ENCODE measurements at places on chromosomes 6 and 20.

DNA sequence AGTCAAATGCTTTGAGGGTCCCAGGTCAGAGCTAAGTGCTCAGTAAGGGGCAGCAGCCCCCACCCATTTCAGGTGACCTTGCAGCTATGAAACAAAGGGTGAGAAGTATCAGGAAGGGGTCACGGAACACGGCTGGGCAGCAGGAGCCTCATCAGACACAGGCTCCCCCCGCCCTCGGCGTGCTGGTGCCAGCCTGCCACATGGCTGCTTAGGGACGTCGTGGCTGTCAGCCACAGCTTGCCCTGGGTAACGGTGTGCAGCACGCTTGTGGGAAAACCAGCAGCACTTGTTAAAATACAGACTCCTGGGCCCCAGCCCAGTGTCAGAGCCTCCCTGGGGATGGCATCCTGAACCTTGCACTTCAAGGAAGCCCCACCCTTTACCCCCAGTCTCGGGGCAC is 39.3 kb downstream of the SSR1 start:
- no peak for DNase-seq

DNA sequence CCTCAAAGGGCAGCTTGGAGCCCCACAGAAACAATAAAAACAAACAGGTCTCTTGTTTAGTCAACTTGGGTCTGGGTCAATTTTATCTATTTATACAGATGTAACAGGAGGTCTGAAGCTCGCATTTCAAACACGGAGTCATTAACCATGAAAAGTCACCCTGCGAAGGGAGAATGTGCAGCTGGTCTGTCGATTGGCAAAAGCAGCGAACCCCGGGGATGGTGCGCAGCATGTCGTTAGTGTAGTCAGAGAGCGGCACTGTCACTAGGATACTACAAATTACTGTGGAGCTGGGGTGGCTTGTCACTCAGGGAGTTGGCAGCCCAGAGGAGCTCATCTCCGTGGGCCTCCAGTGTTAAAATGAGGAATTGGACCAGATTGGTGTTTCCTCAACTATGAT is 190.4 kb upstream of the ARG1 start:
- no peak for DNase-seq

DNA sequence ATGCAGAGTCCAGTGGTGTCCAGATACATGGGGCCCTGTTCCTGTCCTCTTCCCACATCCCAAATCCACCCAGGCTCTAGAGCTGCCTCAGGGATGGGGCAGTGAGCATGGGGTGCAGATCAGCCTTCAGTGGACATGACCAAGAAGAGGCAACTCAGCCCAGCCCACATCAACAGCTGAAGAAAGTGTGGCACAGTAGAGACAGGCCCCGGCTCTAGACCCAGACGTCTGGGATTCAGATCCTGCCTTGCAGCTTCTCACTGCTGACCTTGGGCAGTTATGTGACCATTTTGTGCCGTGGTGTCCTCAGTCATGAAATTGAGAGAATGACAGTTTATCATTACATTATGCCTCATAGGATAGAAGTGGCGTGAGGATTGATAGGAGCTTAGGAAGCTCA is 54.6 kb upstream of the CST7 start:
- DNase-seq = no peak

- DNase-seq = no peak
Observed at GRCh38 chr20:1616858-1617434, 2.9 kb downstream of the SIRPB1 start.

DNA sequence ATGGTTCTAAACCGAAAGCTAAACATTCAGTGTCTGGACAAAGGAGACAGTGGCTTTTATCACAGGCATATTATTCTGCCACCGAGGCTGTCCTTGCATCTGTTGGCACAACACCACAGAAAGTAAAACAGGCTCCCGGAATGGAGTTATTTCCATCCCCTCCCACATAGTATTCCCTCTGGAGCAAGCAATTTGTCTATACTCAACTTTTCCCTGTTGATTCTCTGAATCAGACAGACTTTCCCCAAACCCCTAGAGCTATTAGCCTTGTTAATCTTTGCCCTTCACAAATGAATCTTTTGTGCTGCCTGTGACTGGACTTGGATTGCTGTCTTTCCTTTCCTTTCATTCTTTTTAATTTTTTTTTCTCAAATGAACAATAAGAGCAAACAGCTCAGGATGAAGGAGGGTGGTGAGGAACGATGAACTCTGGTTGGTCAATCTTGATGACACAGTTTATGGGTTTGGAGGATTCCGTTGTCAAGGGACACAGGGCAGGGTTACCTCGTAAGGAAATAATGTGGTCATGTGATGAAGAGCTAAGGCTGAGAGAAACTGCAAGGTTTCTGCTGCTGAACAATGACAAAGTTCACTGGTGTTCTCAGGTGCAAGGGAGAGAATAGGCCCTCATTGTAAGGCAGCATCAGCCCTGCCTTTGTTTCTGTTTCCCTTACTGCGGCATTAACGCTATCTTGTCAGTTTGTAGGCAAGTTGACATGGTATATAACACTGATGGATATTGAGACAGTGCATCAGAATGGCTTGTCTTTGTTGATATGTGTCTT is 275.0 kb upstream of the BMP2 start:
- no peak for DNase-seq

DNA sequence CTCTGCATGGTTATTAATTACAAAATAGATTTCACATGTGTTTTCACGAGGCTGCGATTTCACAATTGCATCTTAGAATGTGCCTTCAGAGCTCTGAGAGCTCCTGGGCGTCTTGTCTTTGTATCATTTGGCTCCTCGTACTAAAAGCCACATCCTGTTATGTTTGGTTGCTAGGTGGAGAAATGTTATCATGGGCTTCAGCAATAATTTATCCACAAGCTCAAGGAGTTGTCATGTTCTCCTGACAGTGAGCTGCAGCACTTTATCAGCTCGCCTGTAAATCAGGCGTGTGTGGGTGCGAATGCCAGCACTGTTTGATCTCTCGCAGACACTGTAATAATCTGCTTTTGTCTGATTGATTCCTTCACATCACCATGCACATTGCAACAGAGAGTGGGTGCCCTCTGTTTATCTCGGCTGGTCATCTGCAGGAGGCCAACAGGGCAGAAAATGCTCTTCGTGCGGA is 218.6 kb upstream of the ZFP64 start:
- peak; percentile 9 for DNase-seq

- DNase-seq = no peak
Observed at GRCh38 chr20:41218466-41218865, 81.1 kb downstream of the PLCG1 start.

GRCh38 chr6:168002804-168003203 is 5.3 kb downstream of the KIF25 start:
- DNase-seq = no peak

GRCh38 chr6:142695016-142695415 is 250.0 kb downstream of the HIVEP2 start:
- DNase-seq = no peak

GRCh38 chr20:34363465-34364222 is 571 bp downstream of the ITCH start:
- DNase-seq = no peak

GRCh38 chr20:64152906-64153305 is 11.3 kb upstream of the MYT1 start:
- no peak for DNase-seq

DNA sequence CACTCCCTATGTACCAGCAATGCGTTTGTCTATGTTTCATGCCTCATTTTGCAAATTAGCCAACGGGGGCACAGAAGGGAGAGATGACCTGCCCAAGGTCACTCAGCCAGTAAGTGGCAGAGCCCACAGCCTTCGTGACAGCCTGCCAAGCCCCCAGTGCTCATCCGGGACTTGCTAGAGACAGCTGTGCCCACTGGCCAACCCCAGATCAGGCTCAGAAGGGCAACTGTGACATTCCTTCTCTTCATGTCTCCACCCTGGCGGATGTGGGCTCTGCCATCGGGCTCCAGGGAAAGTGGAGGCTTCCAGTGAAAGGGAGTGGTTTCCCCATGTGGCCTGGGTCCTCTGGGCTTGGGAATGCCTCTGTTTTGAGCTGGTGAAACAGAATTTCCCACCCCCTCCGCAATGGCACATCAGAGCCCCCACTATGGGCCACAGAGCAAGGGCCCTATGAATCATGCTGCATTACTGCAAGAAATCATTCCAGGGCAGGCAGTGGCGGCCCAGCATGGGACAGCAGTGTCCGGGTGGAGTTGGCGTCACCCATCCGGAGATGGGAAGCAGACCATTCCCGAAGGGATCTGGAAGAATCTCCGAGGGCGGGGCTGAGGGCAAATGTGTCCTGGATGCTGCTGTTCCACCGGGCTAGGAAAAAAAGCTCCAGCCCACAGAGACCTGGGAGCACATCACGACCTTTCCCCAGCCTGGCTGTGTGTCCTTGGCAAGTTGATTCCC is 9.1 kb downstream of the RSPO4 start:
- DNase-seq = no peak

DNA sequence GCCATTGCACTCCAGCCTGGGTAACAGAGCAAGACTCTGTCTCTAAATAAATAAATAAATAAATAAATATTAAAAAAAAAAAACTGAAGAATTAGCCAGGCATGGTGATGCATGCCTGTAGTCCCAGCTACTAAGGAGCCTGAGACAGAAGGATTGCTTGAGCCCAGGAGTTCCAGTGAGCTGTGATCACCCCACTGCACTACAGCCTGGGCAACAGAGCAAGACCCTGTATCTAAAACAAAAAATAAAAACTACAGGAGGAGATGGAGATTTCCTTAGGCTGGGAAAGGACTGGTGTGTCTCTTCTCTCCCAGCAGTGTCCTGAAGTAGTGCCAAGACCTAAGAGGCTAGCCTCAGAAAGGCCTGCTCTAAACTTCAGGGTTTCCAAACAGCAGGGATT is 8.1 kb upstream of the GTF3C6 start:
- no peak for DNase-seq

DNA sequence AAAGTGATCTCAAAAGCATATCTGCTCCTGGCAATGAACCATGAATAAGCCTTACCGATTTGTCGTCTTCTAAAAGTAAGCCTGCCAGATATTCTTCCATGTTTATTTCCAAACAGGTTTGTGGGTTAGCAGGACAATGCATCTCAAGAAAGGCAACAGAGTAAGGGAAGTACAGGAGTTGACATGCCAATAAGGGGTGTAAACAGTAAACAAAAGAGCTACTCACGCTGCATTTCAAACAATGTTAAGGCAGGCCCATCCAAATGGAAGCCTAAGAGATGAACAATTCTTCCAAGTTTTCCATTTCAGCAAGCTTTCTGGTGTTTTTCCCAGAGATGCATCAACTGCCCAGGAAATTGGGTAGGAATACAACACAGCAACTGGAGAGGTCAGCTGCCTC is 27.8 kb upstream of the CRIP3 start:
- no peak for DNase-seq

DNA sequence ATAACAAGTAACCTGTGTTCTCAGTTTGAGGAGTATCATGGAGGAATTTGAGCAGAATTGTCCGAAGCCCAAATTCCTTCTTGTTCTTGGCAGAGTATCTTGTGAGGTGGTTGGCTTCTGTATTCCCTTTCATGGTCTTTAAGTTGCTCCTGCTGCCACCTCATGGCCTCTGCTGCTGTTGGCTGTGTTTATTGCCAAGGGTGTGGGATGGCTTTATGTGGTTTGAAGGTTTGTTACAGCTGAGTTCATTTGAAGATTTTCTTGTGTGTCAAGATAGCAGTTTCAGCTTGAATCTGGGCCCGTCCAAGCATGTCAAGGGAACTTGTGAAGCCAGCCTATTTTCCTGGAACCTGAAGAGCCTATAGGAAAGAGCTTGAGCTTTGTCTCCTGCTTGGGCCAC is 20.2 kb upstream of the TTK start:
- no peak for DNase-seq

DNA sequence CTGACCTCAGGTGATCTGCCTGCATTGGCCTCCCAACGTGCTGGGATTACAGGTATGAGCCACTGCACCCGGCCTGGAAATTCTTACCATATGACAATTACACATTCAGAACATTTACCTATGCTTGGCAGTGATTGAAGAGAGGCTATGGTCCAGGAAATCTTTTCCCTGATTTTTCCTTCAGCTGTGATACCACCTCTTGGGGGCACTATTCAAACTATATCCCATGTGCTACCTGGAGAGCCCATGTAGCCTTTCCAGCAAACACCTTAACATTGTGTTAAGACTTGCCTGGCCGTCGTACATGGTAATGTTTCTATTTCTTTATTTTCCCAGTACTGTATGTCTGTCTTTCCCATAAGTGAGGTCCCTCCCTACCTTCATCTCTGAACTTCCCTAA is 61.7 kb upstream of the C20orf144 start:
- no peak for DNase-seq

- no peak for DNase-seq
Observed at GRCh38 chr6:105488516-105489215, 85.8 kb upstream of the PREP start.

- no peak for DNase-seq
Observed at GRCh38 chr6:35534407-35535170, 21.9 kb upstream of the TULP1 start.

- DNase-seq = no peak
Observed at GRCh38 chr20:4153661-4154238, 138.4 kb upstream of the RNF24 start.

DNA sequence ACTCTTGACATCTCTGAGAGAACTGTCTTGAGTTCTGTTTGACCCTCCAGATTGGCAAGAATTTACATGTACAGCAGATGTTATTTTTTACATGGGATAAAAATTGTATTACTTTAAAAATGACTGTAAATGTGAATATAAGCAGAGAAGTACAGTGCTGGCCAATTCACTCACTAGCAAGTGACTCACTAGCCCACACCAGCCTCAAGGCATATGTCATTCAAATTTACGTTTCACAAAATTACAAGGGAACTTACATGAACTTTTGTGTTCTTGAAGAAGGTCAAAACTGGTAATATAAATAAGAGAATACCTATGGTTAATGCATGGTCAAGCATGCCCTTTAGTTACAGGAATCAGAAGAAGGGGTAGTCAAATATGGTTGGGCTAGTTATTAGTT is 54.0 kb upstream of the HMGCLL1 start:
- DNase-seq = no peak

DNA sequence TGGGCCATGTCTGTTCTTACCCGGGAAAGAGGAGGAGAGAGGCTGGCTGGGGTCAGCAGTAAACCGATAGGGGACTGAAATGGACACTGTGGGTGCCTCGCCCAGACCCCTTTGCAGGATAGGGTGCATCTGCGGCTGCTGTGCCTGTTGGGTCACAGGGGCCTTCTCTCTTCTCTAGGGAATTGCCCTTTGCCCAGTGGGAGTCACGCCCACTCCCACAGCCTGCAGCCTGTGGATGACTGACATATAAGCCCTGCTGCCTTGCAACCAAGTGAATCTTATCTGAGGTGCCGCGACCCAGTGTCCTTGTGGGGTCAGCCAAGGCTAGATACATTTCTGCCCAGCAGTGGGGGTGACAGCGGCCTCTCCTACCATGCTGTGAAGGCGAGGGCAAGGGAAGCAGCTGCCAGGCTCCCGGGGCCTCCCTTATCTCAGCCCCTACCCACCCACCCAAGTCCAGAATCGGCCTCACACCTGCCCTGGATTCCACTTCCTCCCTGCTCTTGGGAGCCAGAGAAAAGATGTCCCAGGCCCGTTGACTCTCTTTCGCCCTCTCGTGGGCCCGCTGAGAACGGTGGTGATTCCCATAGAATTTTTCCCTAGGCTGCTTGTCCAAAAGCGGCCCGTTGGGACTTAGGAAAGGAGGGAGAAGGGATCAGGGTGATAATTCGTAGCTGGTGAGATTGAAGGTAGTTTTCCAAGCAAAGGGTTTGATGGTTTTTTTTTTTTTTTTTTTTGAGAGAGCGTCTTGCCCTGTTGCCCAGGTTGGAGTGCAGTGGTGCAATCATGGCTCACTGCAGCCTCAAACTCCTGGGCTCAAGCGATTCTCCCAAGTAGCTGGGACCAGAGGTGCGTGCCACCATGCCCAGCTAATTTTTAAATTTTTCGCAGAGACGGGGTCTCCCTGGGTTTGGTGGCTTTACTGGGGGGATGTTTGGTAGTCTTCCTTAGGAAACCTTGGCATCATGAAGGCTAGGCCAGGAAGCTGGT is 76.4 kb upstream of the RNF24 start:
- no peak for DNase-seq

Data from stimulated activated CD8-positive, alpha-beta memory T cell treated with anti-CD3 and anti-CD28 coated beads, Interleukin-7, amount 100 ng/mL, for 1 hour (primary cell).